Effector CD8-positive, alpha-beta T cell (primary cell): ENCODE measurements at places on chromosomes 1 and 21.

GRCh38 chr21:33640697-33641351 is 717 bp downstream of the CRYZL1 start:
- DNase-seq: no peak

- DNase-seq: no peak
Observed at GRCh38 chr1:24018611-24019580, 38.8 kb upstream of the SRSF10 start.

- no peak for DNase-seq
Observed at GRCh38 chr21:37195059-37195458, 72.1 kb downstream of the VPS26C start.

DNA sequence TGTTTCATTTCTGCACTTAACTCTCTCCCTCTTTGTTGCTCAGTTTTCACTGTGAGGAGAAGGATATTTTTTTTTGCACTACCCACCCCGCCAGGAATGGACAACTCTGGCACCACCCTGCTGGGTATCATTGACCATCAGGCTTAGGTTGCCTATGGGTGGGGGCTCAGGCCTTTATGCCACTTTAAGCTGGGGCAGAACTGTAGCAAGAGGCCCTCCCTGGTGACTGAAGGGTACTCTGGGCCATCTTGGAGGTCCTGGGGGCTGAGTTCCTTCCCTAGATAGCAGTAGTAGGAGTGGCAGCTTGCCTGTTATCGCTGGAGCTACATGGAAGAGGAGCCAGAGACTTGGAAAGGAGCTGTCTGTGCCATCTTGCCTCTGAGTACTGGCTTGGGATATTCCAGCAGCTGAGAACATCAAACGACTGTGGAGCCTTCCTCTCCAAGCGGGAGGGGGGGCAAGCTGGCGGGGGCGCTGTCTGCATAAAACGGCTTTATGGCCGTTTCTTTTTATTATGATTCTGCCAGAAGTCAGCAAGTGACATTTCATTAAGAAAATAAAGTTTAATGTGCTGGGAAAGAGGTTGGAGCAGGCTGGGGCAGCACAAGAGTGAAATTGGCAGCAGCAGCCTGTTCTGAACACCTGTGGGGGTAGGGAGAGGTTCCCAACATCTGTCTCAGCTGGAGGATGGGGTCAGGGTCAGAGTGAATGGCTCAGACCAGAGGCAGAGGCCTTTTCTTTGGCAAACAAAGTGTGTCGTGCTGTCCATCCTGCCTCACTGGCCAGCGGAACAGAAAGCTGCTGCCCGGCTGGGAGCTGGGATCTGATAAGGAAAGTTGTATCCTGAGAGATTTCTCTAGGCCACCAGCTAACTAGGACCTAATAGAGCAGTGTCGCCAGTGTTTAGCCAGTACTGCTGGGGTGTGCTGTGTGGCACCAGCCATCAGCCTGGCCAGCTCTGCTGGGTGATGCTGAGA is 32.9 kb downstream of the TMEM53 start:
- DNase-seq: no peak

- no peak for DNase-seq
Observed at GRCh38 chr1:231241750-231242149, 738 bp downstream of the GNPAT start.

DNA sequence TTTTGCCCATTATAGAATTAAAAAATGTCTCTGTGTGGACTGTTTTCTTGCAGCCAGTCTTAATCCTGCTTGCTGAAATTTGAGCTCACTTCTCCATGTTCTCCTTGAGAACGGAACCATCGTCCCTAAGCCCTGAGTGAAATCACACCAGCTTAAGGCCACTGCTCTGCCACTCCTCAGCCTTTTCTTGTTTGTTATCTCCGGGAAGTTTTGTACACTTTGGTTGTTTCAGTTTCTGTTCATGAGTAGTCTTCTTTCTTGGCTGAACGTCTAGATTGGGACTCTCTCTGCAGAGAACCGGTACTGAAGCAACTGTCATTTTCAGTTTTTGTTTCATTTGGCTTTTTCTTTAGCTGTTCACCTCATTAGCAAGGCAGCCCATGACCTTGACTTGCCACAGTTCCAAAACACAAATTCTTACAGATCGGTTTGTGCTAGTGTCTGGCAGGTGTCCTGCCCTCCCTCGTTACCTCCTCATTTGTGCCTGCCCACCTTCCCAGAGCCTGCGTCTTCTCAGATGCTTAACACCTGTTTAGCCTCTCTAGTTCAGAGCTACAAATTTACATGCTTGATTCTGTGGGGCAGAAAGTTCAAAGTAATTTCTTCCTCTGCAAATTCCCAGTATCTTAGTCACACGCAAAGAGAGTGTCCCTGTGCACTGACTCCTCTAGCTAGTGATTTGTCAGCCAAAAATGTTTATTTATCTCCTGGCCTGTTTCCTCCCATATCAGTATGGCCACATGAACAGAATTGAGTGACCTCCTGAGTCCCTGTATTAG is 12.4 kb downstream of the PSEN2 start:
- DNase-seq: no peak
